ENCODE measurements at places on chromosomes 4 and X.
A peak's percentile ranks its signal among the peaks of the same experiment; 100 is the strongest.

DNA sequence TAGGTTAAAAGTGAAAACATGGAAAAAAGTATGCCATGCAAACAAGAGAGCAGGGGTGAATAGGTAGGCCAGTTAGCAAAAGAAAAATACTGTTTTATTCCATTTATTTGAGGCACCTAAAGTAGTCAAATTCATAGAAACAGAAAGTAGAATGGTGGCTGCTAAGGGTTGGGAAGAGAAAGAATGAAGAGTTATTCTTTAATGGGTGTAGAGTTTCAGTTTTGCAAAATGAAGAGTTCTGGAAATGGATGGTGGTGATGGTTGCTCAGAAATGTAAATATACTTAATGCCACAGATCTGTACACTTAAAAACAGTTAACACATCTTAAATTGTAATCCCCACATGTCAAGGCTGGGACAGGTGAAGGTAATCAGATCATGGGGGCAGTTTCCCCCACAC, 29.7 kb downstream of the PARM1 start:
- DNase-seq = no peak

DNA sequence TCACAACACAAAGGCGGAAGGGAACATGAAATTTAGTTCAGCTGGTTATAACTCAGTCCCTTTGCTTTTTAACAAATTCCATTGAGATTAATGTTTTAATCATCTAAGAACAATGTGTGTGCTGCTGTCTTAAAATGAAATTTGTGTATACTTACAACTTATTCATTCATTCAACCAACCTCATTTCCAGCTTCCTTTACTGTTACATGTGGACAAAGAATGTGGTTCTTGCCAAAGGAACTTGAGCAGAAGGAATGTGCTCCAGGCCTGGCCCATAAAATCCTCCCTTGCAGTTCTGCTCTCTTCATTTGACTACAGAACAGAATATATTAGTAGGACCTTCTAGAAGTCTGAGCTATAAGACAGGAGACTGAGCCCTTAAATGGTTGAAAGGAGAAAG, 176.8 kb upstream of the GLRA2 start:
- DNase-seq = no peak

GRCh38 chr4:185869427-185869826, 57.4 kb upstream of the SORBS2 start:
- no peak for DNase-seq

GRCh38 chr4:137266511-137266910, 265.8 kb downstream of the PCDH18 start:
- DNase-seq = no peak

DNA sequence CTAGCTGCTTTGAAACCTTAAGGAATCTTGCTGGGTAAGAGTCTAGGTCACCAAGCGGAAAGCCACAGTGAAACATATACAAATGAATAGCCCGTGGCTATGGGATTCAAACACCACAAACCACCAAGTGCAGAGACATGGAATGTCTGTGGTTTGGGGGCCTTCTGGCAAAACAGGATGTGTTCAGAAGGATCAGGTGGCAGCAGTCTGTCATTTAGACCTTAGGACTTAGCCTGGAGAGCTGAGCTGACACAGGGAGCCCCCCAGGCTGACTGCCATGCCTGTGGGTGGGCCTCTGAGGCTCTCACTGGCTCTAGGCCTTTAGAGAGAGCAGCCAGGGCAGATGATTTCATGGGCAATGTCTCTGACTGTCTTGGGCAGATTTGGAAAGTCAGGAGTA, 225.6 kb downstream of the FBXW7 start:
- DNase-seq = no peak

GRCh38 chr4:76950052-76950955, 752 bp downstream of the SEPTIN11 start:
- DNase-seq = peak; percentile 53

DNA sequence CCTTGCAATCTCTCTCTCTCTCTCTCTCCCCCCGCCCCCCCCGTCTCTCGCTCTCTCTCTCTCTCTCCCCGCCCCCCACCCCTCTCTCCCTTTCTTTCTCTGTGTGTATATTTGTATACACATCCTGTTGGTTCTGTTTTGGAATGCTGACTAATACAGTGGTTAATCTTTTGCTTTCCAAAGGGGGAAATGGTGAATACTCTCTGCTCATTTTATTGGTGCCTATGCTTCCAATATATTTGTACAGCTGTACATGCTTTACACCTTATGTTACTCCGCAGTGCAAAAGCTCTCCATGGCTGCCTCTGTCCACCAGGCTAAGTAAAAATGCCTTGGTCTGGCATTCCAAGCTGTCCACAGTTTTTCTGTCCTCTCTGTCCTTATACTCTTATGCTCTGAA, 158.8 kb downstream of the RBMX2 start:
- DNase-seq = no peak

DNA sequence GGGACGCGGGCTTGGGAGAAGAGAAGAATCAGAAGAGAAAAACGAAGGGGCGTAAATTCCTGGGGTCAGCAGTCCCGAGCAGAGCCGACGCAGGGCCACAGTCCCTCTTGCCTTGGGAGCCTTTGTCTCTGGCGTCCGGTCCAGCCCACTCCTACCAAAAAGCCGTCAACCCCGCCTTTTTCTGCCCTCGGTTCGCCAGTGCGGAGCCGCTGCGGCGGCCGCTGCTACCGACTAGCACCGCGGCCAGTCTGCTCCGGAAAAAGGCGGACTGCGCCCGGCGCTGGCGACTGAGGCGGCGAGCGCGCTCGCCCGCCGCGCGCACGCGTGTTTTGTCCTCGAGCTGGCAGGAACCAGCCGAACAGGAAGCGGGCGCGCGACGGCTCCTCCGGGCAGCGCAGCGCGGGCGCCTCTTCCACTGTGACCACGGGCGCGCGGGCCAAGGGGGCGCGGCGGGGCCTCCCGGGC, 502 bp downstream of the HNRNPDL start:
- DNase-seq = no peak

DNA sequence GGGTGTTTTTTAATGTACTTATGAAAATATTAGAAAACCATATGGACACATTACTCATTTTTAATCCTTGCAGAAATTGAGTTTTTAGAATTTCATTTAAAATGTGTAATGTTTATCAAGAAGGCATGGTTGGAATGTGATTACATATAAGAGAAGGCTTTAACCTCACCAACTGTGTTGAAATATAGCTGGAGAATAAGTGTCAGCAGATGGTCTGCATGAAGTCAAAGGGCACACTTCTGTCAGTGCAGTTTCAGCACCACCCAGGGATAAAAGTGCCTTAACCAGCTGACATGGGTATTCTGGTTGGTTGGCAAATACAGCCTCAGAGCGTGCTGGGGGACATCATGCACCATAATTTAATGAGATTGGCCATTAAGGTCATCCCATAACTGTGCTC, 21.2 kb upstream of the ANTXR2 start:
- no peak for DNase-seq

- DNase-seq = no peak
These were observed 1071.8 kb downstream of the FAT4 start for GRCh38 chr4:126386512-126386911.

GRCh38 chr4:77819843-77820648, 878 bp upstream of the CNOT6L start:
- peak; percentile 90 for DNase-seq

GRCh38 chr4:106373026-106373425, 4.4 kb upstream of the GIMD1 start:
- DNase-seq = no peak

DNA sequence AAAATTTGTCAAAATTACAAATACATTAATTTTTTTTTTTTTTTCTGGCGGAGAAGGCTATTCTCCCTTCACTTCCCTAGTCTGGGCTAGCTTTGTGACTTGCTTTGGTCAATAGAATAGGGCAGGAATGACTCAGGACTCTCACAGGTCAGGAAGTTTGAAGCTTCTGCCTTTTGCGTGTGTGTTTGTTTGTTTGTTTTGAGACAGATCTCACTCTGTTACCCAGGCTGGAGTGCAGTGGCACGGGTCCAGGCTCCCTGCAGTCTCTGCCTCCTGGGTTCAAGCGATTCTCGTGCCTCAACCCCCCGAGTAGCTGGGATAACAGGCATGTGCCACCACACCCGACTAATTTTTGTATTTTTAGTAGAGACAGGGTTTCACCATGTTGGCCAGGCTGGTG, 55.9 kb upstream of the USP9X start:
- DNase-seq = no peak

DNA sequence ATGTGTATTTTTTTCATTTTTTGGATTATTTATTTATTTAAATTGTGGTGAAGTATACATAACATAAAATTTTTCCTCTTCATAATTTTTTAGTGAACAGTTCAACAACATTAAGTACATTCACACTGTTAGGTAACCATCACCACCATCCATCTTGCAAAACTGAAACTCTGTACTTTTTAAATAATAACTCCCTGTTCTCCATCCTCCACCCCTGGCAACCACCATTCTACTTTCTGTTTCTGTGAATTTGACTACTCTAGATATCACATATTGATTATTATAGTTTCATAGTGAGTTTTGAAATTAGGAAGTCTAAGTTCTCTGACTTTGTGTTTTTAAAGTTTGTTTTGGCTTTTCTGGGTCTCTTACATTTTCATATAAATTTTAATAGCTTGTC, 89.3 kb upstream of the STX18 start:
- DNase-seq = no peak

GRCh38 chr4:170853422-170854021, 763.8 kb upstream of the AADAT start:
- DNase-seq = no peak

GRCh38 chrX:7446815-7447214, 298.9 kb upstream of the PUDP start:
- DNase-seq = no peak

- no peak for DNase-seq
These were observed 361.8 kb downstream of the TEX13C start for GRCh38 chrX:125681507-125681906.

DNA sequence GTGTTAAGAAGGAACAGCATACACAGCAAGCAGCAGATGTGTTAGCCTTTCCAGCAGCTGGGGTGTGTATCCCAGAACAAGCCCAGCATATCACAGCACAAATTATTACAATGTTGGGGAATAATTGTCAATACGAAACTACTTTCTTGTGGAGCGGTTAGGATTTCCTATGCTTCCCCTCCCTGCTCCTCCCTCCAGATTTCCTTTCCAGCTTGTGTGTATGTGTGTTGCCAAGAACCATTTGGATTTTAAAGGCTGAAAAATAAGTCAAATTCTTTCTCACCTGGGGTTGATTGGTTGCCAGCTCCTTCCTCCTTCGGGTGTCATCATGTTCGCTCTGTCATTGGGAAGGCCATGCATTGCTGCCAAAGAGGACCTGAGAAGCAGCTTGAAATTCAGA, 178.2 kb upstream of the FRMPD4 start:
- DNase-seq = no peak

- DNase-seq = no peak
These were observed 14.7 kb upstream of the EPGN start for GRCh38 chr4:74293558-74293957.

- DNase-seq = no peak
These were observed 84.8 kb downstream of the TIGD2 start for GRCh38 chr4:89196056-89196674.

DNA sequence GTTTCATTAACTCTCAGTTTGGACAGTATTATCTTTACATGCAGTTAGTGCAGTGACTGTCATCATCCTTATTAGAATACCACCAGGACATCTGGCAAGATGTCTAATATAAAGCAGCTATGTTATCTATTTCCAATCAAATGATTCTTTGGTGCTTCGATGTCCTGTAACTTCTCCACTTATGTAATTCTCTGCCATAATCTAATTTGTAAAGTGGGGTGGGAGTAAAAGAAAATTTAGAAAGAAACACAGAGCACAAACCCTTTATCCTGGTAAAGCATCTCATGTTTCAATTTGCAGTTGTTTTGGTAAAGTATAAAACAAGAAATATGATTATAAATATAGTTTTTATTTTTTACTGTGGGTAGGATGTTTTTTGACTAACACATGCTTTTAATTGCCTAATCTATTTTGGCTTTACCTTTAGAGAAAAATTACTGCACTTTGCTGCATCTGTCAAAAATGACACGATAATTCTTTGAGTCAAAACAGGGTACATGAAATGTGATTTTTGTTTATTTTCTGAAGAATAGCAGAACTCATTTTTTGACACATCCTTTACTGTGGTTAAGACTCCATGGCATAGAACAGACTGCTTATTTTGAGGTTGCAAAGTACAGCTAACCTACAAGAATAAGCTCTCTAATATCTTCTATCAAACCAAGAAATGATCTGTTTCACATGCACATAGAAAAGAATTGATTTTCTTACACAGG, 382.9 kb downstream of the RPA4 start:
- no peak for DNase-seq

GRCh38 chr4:87306056-87306455, 16.6 kb downstream of the HSD17B13 start:
- no peak for DNase-seq

- no peak for DNase-seq
These were observed 80.7 kb upstream of the EOLA2 start for GRCh38 chrX:150018931-150019361.

DNA sequence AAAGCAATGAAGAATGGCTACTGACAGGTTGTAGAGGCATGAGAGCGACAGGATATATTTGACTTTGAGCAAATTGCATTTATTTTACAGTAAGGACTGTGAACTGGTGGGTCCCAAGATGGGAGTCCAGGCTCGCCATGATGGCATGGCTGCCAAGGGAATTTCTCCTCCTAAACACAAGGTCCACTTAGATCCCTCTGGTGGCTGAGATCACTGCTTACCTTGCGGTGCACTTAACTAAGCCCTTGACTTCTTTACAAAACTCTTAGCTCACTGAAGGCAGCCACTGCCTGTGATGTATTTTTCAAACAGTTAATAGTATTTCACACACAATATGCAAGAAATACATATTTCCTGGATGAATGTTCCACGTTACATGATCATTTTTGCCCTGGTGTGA, 50.3 kb upstream of the SORBS2 start:
- no peak for DNase-seq

GRCh38 chr4:26424153-26424552, 66.1 kb downstream of the CCKAR start:
- DNase-seq = no peak

DNA sequence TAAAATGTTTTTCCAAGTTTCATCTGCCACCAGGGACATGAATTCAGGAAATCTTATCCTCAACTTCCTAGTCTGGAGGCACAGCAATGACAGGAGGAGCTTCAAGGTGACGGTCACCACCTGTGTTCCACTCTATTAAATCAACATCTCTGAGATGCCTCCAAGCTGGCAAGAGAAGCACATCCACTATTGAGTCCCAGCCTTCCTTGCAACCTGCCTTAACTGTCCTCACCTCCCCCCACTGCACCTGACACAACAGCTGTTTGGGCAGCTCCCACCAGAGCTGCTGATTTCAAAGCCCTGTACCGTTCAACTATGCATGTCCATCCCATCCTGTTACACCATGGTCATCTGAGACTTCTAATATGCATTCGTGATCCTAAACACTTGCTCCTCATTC, 123.4 kb downstream of the COL25A1 start:
- DNase-seq = no peak

DNA sequence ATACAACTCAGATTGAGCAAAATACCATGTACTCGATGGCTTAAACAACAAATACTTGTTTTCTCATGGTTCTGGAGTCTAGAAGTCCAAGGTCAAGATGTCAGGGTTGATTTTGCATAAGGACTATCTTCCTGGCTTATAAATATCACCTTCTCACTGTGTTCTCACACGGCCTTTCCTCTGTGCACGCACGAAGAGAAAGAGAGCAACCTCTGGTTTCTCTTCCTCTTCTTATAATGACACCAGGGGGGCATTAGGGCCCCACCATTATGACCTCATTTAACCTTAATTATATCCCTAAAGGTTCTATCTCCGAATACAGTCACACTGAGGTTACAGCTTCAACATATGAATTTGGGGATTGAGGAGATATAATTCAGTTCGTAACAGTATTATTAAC, 504.0 kb downstream of the MAGEE1 start:
- DNase-seq = no peak

All from stimulated activated CD4-positive, alpha-beta T cell treated with anti-CD3 and anti-CD28 coated beads, Interleukin-2, amount 100 ng/mL, for 4 hours (primary cell).